CD4-positive, alpha-beta T cell treated with Interleukin-15 for 4 hours (primary cell): ENCODE measurements at places on chromosomes 6 and 20.

DNA sequence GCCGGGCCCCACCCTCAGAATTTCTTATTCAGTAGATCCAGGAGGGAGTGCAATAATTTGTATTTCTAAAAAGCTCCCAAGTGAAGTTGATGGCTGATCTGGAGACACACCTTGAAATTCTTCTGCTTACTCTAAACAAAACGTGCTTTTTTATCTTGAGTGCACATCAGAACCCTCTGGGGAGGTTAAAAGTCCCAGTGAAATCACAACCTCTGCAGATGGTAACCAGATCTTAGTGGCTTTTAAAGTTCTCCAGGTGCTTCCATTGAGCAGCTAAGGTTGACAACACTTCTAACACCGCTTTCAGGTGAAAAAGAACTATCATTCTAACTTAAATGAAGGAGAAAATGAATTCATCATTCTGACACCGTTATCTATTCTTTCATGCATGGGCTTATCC, 45.6 kb upstream of the ESR1 start:
- DNase-seq = no peak

DNA sequence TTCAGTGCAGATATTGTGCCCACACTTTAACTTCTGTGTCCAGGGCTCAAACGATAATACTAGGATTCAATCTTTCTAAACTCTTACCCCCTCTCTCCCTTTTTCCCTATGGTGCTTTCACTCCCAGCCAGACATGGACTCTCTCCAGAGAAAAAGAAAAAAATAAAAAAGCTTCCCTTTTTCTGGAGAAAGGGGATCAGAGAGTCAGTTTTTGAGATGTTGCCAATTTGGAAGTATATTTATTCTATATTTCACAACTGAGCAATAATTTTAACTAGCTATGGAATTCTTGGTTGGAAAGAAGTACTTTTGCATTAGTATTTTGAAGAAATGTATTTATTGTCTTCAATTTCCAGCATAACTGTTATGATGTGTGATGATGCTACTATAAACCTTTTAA, 72.2 kb upstream of the ZFP64 start:
- no peak for DNase-seq

DNA sequence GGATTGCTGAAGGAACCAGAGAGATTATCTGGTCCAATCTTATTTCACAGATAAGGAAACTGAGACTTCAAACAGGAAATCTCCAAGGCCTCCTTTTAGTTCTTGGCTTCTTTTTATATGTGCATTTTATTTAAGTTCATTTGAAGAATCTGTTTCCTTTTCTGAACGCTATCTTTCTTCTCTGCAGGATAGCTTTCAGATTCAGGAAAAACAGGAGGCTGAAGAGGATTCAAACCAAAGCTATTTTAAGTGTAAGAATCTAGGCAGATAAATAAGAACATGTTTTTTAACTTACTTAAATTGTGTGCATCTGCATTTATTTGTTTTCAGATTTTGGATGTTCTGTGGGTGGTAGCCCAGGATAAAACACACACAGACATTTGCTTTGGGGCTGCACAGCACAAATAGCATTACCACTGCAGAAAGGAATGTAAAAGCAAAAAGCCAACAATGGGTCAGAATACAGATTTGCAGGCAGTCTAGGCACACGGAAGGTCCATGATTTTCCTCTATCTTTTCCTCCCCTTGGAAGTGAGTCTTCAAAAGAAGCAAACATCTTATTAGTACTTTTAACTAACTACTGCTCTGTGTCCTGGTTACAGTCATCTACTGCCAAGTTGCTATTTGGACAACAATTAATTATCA, 188.8 kb upstream of the TBX18 start:
- DNase-seq = no peak

DNA sequence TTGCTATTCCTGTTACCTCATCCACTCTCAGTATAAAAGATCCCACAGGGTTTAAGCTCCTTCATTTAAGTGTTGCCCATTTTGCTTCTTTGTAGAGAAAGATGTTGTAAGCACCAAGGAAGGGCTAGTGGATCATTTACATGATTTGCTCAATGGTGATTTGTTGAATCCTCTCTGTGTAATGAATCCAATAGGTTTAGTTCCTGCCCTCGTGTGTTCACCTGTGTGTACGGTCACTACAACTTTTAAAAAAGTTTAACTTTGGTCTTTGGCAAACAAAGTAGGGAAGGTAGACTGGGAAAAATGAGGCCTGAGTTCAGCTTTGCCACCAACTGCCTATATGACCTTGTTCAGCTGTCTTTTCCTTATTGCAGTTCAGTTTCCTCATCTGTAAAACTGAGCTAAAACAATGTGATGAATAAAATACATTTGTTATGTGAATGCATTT, 51.5 kb downstream of the DHX35 start:
- no peak for DNase-seq

- DNase-seq = no peak
Measured at GRCh38 chr20:38982291-38982690, 20.1 kb downstream of the DHX35 start.

DNA sequence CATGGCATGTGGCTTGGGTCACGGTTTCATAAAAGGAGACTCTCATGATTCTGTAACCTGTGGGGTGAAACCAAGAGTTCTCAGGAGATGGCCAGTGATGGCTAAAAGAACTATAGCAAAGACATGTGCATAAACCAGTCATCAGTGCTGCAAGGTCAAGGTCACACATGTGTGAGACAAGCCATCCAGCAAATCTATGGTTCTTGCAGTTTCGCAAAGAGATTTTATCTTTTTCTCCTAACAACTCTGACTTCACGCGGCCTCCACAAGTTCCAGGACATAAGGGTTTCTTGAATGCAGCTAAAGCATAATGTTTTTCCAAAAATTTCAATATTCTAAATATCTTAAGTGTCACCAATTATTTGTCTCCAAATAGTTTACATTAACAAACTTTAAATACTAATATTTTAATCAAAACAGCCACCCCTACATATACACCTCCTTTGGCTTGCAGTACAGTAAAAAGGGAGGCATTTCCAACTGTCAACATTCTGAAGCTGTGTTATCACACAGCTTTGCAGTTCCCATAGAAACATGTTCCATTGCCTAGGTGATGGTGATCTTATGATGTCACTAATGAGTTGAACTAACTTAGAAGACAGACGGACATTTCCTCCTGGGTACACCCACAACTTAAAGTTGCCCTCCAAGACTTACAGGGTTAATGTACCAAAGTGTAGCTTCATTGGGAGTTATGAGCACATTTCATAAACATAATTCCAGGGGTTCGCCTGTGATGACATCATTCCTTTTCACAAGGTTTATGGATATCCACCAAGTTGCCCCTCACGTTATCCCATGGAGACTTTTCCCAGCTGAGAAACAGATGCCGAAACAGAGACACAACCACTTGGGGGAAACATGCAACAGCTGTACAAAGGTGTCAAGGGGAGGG, 250.9 kb upstream of the PDE10A start:
- no peak for DNase-seq

GRCh38 chr6:161701056-161701455, 427.2 kb upstream of the AGPAT4 start:
- no peak for DNase-seq

DNA sequence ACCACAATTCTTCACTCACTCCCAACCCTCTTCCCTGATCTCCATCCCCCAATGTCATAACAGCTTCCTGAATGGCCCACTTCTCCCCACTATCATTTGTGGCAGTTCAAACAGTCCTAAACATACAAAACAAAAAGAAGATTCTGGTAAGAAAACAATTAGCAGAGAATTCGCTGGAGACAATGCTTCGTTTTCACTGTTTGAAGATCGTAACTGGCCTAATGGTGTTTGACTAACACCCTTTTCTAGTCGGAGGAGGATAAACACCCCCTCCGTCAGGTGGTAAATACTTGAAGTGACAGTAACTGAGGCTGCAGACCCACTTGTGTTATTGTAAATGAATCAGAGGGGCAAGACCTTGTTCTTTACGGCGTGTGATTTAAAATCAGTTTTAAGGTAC, 3.8 kb downstream of the EYA2 start:
- no peak for DNase-seq

DNA sequence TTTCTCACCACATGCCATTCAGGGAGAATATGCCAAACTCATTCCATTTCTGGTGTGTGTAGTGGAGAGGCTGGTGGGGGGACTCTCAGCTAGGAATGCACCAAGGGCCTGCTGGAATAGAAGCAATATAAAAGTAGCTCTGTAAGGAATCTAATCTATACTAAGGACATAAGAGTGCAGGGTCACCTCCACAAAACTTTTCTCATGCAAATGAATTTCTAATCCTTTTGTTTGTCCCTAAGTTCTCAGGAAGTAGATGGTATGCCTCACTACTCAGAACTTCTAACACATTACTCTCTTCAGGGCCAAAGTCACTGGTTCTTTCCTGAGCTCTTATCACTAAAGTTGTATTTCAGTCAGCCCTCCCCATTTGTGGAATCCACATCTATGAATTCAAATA, 427.2 kb downstream of the C6orf118 start:
- DNase-seq = no peak

- no peak for DNase-seq
Measured at GRCh38 chr6:82080767-82081166, 166.8 kb downstream of the IBTK start.

DNA sequence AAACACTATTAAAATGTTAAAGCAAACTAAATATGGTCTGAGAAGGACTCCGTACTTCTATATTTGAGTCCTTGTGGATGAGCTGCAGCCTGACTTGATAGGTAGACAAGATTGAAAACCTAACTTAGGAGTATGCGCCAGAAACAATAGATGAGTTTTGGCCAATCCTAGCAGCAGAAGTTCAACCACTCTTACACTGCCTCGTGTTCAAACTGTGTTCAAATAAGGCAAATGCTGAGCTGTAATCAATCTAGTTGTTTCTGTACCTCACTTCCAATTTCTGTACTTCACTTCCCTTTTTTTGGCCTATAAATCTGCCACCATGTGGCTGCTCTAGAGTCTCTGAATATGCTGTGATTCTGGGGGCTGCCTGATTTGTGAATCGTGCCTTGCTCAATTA, 13.2 kb upstream of the SERINC1 start:
- DNase-seq = no peak

DNA sequence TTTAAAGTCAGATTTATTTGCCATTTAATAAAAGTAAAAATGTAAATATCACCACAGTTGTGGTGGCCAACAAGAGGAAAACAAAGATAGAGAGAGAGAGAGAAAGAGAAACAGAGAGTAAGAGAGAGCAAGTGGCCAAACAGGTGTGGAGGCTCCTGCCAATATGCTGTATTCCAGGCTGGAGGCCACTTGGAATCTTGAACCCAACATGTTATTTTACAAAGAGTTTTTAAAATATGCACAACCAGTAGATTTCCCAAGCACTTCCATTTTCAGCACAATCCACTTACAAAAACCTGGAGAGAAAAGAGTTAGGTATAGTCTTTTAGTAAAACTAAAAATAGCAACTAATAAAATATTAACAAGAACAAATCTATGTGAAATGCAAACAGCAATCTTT, 1323.1 kb upstream of the CITED2 start:
- no peak for DNase-seq

DNA sequence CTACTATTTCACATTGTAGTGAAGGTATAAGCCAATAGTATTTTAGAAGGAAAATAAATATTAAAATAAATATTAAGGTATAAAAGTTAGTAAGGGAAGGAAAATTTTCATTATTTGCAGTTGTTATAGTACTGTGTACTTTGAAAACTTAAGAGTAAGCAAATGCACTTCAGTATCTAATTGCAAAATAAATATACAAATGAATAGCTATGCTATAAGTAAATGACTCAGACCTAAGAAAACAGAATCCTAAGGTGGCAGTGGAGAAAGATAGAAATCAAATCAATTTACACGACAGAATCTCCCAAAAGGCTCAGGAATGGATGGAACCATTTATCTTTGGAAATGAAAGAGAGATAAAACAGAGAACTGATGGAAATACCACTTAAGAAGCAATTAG, 24.7 kb upstream of the UBR2 start:
- no peak for DNase-seq

DNA sequence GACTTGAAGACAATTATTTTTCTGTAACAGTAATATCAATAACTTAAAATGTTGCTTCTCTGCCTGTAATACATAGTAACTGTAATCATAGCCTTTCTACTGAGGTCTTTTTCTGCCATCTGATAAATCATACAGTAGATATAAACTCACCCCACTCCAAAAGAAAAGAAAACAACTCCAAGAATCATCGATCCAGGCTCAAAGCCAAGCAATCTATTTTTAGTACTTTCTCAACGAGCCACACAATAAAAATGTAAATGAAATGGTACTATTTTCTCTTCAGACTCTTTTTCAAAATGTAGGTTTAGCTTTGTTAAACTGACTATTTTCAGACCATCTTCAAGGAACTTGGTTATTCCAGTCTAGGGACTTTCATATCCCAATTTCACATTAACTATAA, 493.3 kb downstream of the ADGRB3 start:
- DNase-seq = no peak
